CD8-positive, alpha-beta memory T cell (primary cell): ENCODE measurements at places on chromosomes 4 and X.

- H3K4me1 ChIP-seq: peaks cover 59% of the 10 kb centered on the region
- DNase-seq: no peak
- no peak overlapping the region for H3K27ac ChIP-seq
- no peaks in the 10 kb centered on the region for H3K36me3 ChIP-seq
- H3K27me3 ChIP-seq: no peaks in the 10 kb centered on the region
- peak overlapping the region; percentile 91 for H3K4me3 ChIP-seq
These were observed 2.3 kb downstream of the FRYL start for GRCh38 chr4:48777739-48778138.

DNA sequence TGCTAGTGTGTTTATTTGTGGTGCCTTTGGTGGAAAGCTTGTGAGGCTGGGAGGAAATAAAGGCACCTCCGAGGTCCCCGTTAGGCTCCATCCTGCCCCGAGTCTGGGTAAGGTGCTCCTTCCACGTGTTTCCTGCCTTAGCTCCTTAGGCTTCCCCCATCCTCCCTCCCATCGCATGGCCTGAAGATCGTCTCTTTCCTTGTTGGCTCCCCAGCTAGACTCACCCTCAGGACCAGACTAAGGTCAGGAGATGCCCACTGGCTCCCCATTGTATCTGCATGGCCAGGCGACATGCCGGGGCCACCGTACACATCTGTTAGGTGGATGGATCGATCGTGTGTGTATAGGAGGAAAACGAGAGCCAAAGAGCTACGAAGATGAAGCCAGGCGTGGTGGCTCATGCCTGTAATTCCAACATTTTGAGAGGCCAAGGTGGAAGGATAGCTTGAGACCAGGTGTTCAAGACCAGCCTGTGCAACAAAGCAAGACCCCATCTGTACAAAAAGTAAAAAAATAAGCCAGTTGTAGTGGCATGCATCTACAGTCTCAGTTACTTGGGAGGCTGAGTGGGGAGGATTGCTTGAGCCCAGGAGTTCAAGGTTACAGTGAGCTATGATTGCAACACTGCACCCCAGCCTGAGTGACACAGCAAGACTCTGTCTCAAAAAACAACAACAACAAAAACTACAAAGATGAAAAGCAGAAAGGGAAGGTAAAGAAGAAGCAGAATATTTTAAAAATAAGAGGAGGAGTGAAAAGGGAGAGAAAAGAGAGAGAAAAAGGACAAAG, 53.7 kb downstream of the SEPSECS start:
- H3K4me3 ChIP-seq: no peak overlapping the region
- no peak for DNase-seq
- H3K27me3 ChIP-seq: no peaks in the 10 kb centered on the region

GRCh38 chr4:36224972-36225903, 19.1 kb downstream of the ARAP2 start:
- H3K4me3 ChIP-seq: no peak overlapping the region
- no peak for DNase-seq
- H3K27ac ChIP-seq: no peak overlapping the region
- no peaks in the 10 kb centered on the region for H3K27me3 ChIP-seq

DNA sequence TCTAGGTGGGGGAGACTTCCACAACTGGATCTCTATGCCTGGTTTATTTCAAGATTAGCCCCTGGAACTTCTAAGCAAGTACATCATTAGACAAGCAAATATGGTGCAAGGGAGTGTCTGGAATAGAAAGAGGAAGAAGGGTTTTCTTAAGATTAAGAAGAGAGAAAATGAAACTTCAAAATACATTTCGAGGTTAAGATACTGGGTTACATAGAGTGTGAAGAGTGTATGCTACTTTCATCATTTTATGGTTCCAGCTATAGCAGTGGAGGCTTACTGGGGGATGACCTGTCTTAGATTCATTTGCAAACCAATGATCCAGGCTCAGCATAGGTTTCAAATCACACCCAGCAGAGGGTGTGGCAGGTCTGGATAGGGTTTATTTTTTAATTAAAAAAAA, 144.4 kb upstream of the GATB start:
- no peaks in the 10 kb centered on the region for H3K27me3 ChIP-seq
- no peak overlapping the region for H3K27ac ChIP-seq
- no peak for DNase-seq

DNA sequence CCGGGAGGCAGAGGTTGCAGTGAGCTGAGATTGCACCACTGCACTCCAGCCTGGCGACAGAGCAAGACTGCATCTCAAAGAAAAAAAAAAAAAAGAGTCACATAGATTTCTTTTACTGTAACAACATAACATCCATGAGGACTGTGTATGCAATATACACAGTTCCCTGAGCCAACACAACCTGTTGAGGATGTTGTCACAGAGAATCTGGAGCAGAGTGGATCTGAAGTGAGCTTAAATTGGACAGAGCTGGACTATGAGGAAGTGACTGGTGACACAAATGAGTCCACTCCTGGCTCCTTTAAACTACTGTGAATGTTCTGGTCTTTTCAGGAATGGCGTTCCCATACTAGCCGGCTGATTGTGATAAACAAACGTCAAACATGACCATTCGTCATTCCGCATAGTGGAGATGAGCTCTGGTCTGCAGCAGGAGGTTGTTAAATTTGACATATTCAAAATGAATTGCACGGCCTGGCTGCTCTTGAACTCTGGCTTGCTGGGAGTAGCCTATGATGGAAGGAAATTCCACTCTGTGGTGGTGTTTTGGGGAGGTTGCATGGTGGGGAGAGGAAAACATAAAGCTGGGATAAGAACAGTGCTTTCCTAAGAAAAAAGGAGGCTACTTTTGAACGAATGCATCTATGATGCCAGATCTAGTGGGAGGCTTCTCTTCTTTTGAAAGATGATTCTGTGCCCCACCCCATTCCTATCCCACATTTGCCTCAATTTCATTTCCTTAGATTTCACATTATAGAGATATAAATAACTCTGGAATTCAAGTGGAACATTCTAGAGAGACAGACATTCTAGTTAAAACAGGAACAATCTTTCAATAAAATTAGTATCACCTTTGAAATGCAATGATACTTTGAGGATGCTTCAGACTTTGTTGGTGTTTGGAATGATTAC, 149.5 kb downstream of the SHROOM3 start:
- peaks cover 16% of the 10 kb centered on the region for H3K27me3 ChIP-seq
- H3K36me3 ChIP-seq: no peaks in the 10 kb centered on the region
- H3K4me1 ChIP-seq: no peaks in the 10 kb centered on the region
- no peak for DNase-seq
- no peak overlapping the region for H3K27ac ChIP-seq
- no peak overlapping the region for H3K4me3 ChIP-seq

- H3K27ac ChIP-seq: no peak overlapping the region
- H3K36me3 ChIP-seq: no peaks in the 10 kb centered on the region
- H3K4me3 ChIP-seq: peak overlapping the region; percentile 97
- H3K4me1 ChIP-seq: peaks cover 31% of the 10 kb centered on the region
These were observed 11.3 kb upstream of the PRDM8 start for GRCh38 chr4:80185787-80186548.

GRCh38 chr4:68404153-68404552, 43.1 kb upstream of the TMPRSS11E start:
- no peak overlapping the region for H3K4me3 ChIP-seq
- H3K27ac ChIP-seq: no peak overlapping the region
- no peaks in the 10 kb centered on the region for H3K36me3 ChIP-seq
- no peaks in the 10 kb centered on the region for H3K27me3 ChIP-seq
- no peaks in the 10 kb centered on the region for H3K4me1 ChIP-seq

GRCh38 chr4:38759113-38759789, 23.5 kb downstream of the TLR10 start:
- H3K4me3 ChIP-seq: no peak overlapping the region
- no peaks in the 10 kb centered on the region for H3K4me1 ChIP-seq
- no peak overlapping the region for H3K27ac ChIP-seq
- no peaks in the 10 kb centered on the region for H3K27me3 ChIP-seq

DNA sequence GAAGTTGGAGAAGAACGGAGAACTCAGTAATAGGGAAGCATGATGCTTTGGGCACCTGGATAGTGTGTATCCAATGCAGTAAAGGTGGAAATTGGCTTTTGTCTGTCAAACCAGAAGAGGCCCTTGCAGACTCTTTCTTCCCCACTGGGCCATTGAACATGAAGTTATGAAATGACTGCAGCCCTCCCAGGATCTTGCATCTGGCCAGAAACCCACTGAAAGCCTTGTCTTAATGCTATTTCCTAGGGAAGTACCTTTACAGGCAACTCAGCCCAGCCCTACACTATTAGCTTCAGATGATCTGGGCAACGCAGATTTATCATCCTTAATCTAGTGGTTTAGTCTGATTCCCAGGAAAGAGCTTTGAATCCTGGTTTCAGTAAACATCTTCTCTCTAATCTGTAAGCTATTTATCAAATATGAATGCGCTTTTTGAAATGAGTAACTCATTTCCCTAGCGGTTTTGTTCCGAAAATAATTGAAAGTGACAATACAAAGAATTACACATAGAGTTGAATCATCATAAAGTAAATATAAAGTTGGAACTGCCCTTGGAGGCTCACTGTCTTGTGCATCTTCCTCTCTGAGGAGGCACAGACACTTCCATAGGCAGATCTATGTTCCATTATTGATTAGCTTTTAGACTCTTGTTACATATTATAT, 464.1 kb downstream of the IDS start:
- no peak overlapping the region for H3K4me3 ChIP-seq
- H3K27me3 ChIP-seq: no peaks in the 10 kb centered on the region
- no peaks in the 10 kb centered on the region for H3K36me3 ChIP-seq
- no peak for DNase-seq
